ENCODE measurements at places on chromosomes 1 and 21.
A peak's percentile ranks its signal among the peaks of the same experiment; 100 is the strongest.

- no peak for DNase-seq
Measured at GRCh38 chr1:116916002-116916401, 6.3 kb downstream of the PTGFRN start.

GRCh38 chr1:228453614-228454013, 33.6 kb upstream of the RNF187 start:
- DNase-seq: no peak

GRCh38 chr1:26287811-26288210, 7.9 kb downstream of the SH3BGRL3 start:
- no peak for DNase-seq

- no peak for DNase-seq
Measured at GRCh38 chr1:224789311-224789710, 140.2 kb upstream of the DNAH14 start.

- peak; percentile 89 for DNase-seq
Measured at GRCh38 chr1:161227196-161227871, 1.5 kb downstream of the TOMM40L start.

DNA sequence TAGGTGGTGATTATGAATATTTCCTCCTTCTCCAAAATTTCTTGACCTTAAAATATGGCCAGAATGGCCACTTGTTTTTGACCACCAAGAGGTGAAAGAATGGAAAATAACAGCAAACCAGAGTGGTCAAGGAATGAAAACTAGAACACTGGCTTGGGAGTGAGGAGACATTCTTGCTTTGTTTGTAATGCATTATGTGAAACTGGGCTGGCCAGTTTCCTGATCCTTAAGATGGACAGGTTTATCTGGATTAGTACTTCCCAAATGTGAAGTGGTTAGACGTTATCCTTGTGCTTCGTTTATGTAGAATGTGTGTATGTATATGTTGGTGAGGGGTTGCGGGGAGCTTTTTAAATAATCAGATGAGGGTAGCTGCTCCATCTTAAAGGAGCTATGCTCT, 12.8 kb downstream of the PLA2G4A start:
- no peak for DNase-seq

DNA sequence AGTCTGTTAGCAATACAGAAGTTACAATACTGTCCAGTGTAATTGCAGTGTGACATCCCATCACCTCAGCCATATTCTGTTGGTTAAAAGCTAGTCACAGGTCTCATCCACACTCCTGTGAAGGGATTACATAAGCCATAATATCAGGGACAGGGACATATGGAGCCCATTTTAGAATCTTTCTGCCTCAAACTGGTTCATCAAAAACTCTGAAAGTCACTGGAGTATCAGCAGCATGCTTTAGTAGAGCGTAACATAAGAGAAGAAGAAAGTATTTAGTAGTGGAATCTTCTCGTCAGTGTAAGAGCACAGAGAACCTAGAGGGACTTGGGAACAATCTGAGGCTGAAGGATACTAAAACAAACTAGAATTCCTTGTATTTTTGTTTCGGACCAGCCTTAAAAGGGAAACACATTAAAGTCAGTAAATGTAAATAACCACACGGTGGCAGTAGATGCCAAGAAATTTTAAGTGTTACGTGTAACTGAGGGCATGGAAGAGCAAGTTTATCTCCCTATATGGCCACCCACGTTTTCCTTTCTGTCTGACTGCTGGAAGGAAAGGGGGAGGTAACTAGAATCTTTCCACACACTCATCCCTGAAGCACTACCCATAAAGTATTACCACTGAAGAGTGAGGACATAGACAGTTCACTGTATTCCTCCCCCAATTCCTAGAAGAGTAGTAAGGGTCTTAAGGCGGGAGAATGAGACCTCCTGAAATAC, 41.6 kb upstream of the AGL start:
- no peak for DNase-seq

- DNase-seq: no peak
Measured at GRCh38 chr21:40972151-40972550, 125.2 kb upstream of the DSCAM start.

DNA sequence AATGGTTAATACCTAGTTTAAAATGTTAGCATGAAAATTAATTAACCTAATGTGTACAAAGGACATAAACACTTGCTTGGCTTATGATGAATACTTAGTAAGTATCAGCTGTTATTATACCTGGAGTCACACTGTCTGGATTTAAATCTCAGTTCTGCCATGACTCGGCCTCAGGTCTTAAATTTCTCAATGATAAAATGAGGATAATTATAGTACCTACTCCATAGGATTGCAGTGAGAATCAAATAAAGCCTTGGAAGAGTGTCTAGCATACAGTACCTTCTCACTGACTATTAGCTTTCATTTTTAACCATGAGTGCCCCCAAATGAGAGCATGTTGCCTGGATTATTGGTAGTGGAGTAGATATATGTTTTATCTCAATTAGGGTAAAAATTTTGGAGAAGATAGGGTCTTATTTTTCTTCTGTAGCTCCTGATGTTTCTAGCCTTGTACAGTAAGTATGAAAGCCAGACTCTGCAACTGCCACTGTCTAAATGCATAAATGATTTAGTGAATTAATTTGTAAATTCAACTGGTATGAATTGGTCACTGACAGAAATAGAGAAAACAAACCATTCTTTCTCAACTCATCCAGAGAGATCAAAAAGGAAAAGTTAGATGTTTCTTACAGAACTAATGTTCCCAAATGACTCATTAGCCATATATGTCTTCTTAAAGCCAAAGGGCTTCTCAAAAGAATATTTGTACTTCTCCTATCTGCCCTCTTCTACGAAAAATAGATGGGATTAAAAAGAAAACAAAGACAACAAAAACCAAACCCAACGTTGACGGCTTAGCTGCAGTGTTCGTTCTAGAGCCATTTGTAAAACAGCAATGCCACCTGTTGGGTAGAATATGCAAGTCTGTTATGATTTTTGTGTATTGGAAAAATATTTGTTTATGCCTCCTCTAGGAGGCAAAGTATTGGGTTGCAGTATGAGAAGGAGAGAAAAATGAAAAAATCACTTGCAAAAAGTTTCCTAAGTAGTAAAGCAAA, 53.8 kb upstream of the MROH9 start:
- DNase-seq: no peak

GRCh38 chr1:70675737-70676156, 264.7 kb downstream of the CTH start:
- DNase-seq: no peak

GRCh38 chr1:77010937-77011336, 143.7 kb downstream of the ST6GALNAC5 start:
- DNase-seq: no peak

DNA sequence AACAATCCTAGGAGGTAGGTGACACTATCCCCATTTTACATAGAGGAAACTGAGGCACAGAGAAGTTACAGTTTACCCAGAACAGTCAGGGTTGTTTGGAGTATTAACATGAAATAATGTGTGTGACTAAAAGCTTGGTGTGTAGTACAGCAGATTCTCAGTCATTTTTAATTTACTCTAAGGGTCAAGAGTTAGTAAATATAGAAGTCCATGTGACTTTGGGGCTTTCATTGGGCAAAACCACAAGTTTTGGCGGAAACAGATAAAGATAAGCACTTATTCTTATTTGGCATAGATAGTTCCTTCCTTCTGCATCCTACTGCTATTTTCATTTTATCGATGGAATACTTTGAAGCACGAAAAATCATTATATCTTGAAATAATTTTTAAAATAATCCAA, 128.5 kb downstream of the DNM3 start:
- no peak for DNase-seq

- peak; percentile 51 for DNase-seq
Measured at GRCh38 chr1:22416555-22417454, 34.8 kb upstream of the ZBTB40 start.
